Inflammatory macrophage treated with lipopolysaccharide for 1 hour (primary cell): ENCODE measurements at places on chromosomes 11 and 22.

GRCh38 chr11:5604896-5605295, 8.5 kb downstream of the TRIM6 start:
- no peak for DNase-seq

DNA sequence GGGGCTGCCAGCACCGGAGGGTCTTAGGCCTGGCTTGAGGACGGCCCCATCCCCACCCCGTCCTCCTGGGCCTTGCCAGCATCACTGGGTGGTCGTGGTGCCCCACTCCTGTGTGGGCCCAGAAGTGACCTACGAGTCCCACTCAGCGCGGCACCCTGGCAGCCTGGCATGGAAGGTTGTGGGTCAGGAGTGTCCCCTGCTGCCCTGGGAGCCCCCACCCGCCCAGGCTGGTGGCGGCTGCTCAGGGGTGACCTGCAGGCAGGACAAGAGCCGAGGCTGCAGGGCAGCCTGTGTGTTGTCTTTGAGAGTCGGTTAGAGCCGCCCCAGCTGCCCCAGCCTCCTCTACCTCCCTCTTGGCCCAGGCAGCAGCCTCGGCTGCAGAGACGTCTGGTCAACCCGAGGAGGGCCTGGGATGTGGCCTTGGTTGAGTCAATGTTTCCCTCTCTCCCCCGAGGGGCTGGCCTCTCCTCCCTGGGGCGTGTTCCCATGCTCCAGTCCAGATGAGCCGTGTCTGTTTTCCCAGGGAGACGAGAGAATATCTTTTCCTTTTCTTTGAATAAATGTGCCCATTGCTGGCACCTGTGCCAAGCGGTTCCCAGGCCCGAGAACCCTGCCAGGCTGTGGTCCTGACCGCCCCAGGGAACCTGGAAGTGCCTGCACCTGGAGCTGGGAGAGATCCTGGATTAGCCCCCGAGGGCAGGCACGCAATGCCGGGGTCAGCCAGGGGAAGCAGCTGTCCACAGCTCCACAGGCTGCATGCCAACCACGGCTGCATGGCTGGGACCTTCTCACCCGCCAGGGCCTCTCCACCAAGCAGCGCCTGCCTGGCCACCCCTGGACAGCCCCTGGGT, 35.7 kb upstream of the MUC5AC start:
- no peak for DNase-seq

DNA sequence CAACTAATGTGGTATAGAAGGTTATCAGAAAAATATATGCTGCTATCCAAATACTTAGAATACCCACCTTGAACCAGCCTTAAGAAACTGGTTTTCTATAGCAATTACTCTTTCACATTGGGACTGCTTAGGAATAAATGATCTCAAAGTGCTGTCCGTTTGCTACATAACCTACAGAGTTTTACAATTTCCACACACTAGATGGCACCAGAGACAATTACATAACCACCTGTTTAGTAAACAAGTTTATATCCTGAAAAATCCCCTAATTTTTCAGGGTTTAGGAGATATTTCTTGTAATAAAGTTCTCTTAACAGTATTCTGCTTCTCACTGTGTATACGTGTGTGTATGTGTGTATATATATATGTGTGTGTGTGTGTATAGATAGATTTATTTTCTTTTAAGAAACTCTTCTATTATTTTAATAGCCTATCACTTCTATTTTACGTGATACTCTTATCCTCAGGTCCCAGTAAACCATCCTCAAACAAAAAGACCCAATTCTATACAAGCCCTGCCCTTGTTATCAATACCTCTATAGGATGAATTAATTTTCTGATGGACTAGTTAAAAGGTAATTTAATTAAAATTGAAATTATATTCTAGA, 6.7 kb upstream of the OR5I1 start:
- peak; percentile 41 for DNase-seq

- DNase-seq: no peak
Measured at GRCh38 chr11:88617226-88617625, 279.7 kb upstream of the CTSC start.

DNA sequence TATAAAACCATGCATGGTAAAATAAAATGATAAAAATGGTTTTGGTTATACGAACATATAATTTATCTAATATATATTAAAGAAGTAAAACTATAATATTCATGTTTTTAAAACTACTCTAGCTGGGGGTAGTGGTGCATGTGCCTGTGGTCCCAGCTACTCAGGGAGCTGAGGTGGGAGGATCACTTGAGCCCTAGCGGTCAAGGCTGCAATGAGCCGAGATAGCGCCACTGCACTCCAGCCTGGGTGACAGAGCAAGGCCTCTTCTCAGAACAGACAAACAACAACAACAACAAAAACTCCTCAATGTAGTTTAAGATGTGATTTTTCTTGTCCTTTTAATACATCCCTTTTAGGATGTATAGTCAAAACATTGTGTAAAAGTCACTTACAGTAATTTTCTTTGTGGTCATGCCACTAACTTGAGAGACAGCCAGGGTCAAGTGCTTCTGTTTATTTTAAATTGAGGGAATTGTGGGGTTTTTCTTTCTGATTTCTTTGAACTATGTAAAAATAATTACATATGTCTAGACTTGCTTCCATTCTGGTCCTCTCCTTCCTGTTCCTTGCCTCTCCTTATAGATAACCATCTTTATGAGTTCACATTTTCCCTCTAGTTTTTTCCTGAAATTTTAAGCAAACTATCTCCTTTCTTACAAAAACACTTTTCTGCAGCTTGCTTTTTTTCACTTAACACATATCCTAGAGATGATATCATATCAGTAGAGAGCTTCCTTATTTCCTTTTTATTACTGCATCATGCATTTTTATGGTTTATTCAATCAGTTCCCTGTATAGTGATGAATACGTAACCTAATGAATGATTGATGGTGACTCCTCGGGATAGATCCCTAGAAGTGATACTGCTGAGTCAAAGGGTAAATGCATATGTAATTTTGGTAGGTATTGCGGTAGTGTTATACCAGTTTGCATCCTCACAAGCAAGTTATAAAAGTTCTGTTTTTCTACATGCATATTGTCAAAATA, 9.1 kb downstream of the OR2AT4 start:
- DNase-seq: peak; percentile 7

- DNase-seq: no peak
Measured at GRCh38 chr11:33291004-33291777, 34.0 kb downstream of the HIPK3 start.

DNA sequence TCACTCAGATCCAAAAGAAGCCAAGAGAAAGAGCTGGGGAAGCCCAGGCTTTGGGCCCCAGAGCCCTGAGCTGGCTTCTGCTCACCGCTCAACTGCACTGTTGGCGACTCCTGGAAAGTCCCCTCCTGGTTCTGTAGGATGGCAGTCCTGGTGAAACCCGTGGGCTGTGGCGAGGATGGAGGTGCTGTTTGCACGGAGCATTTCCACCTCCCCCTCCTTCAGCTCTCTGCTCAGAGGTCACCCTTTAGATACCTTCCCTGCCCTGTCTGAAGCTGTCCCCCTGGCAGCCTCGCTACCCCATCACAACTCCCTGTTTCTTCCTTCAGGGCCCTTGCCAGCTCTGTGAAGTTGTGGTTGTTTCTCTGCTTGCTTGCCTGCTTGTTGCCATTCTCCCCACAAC, 97.8 kb downstream of the MYO18B start:
- DNase-seq: no peak

DNA sequence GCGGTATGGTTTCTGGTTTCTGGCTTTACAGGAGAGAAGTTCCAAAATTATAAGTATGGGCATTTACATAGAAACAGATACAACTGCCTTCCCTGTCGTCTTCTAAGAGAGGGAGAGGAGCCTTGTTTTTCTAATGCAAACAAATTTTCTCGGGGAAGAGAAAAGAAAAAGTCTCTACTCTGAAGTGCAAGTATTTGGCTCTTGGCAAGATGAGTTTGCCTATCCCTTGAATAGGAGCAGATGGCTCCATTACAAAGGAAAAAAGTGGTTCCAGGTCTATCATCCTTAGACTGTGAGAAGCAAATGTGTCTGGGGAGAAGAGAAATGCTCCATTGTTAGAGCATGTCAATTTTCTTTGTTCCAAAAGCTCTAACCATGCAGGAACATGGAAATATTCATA, 455.6 kb downstream of the BUD13 start:
- no peak for DNase-seq

DNA sequence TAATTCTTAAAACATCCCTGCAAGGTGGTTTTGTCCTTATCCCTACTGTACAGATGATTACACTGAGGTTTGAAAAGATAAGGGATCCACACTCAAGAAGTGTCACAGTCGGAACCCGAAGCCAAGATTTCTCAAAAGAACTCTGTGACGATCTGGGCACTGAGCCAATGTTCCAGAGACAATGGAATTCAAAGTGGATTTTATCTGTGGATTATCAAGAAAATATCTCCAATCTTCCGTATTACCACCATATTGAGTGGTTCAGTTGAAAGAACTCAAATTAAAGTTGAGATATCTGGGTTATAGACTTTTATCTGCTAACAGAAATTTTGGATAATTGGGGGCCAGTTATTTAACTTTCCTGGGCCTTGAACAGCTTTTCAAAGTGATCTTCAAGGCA, 100.0 kb upstream of the GRAMD1B start:
- DNase-seq: no peak

DNA sequence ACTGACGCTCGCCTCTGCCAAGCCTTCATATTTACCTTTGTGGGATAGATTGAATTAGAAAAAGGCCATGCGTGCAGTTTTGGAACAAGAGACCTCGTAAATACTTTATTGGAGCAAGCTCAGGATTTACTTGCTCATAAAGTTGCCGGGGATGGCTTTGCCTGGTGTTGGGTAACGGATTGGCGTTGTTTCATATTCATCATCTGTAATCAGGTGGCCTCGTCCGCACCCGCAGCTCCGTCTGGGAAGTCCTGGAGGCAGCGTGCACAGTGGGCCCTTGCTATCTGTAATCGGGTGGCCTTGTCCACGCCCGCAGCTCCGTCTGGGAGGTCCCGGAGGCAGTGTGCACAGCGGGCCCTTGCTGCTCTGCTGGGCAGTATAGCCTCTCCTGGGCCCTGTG, 1209.3 kb downstream of the BRD1 start:
- no peak for DNase-seq

GRCh38 chr22:30245181-30245984, 1.2 kb downstream of the LIF start:
- no peak for DNase-seq

GRCh38 chr11:79101656-79102055, 339.2 kb downstream of the TENM4 start:
- DNase-seq: no peak

- no peak for DNase-seq
Measured at GRCh38 chr22:32920734-32921133, 119.2 kb downstream of the TIMP3 start.

DNA sequence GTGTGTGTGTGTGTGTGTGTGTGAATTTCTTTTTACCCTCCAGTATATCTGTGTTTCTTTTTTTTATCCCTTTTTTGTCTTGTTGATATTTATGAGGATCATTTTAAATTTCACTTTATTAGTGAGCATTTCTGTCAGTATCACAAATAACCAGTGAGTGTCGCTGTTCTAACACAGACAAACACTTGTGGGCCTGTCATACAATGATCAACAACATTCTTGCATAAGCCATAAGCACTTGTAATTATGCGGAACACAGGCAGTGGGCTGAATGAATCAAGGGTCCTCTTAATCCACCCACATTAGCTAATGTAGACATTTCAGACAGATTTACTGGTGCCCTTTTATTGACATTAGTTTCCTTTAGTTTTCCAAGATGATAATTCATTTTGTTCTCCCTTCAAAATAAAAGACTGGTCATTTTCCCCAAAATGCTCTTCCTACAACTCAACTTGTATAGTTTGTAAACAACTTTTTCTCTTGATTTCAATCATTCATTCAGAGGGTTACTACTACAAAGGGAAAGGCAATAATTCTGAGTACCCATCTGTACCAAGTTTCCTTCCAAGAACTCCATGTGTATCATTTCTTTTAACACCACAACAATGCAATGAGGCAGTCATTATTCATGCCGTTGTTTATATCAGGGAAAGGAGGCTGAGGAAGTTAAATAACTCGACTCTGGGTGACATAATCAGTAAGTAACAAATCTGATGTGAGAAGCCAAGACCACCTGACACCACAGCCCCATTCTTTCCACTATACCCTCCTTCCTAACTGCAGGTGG, 34.5 kb upstream of the ANO3 start:
- peak; percentile 69 for DNase-seq

- DNase-seq: no peak
Measured at GRCh38 chr11:13313005-13313819, 35.6 kb downstream of the BMAL1 start.

DNA sequence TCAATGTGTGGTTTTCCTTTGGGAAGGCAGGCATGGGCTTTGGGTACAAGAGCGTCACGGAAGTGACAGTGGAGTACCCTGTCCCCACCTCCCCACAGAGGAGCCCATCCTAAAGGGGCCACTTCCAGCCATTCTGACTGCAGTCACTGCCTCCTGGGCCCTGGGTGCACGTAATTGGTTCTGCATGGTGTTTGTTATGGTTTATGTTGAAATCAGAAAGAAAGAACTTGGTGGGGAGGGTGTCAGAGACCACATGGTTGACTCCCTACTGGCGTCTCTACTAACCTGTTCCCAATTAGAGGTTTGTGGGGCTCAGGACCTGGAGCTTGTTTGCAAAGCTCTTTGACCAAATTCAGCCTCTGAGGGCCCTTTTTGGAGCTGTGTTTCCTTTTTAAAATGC, 40.8 kb downstream of the RIBC2 start:
- no peak for DNase-seq

- no peak for DNase-seq
Measured at GRCh38 chr11:65871811-65872548, 620 bp downstream of the EFEMP2 start.

DNA sequence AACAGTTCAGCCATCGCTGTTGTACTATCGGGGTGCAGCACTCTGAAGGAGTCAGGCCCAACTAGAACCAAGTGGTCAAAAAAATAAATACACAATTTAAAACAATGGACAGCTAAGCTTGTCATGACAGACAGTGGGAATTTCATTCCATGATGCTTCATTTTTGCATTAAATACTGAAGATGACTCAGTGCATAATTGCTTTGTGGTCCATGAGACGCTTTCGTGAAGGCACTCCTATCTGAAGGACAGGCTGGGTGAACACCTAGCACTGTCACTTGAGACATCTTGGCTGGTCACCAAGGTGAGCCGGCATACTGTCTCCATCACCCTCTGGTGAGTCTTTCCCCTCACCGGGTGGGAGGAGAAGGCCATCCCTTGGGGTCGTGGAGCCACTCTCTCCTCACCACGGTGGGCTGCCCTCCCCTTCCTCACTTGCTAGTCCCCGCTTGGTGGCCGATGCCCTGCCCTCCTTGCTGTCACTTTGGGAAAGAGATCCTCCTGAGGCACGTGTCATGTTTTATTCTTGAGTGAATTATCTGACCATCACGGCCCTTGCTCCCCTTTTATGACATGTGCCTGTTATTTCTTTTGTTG, 4.9 kb upstream of the TESMIN start:
- no peak for DNase-seq

DNA sequence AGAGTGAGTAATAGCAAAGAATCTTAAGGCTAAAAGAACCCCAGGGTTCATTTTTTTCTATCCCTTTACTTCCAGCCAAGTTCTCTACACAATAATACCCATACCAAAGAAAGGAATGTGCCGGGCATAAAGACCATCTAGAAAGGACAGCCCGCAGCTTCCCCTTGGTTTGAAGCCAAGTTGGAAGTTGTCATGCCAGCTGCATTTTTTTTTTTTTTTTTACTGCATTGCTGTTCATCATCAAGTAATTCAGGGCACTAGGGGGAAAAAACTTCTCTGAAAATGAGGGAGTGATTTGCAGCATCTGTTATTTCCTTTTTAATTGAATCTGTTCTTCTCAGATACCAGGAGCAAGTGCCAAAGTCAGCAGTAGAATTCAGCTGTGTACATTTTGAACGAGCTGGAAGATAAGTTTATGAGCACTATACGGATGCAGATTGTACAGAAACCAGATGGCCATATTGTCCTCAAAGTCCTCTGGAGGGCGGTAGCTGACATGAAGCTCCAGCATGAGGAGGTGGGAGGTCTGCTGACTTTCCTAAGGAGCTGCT, 56.4 kb downstream of the UBASH3B start:
- DNase-seq: no peak

GRCh38 chr22:48781868-48782267, 1045.8 kb downstream of the BRD1 start:
- DNase-seq: no peak
